ENCODE measurements at places on chromosomes 5 and 9.

DNA sequence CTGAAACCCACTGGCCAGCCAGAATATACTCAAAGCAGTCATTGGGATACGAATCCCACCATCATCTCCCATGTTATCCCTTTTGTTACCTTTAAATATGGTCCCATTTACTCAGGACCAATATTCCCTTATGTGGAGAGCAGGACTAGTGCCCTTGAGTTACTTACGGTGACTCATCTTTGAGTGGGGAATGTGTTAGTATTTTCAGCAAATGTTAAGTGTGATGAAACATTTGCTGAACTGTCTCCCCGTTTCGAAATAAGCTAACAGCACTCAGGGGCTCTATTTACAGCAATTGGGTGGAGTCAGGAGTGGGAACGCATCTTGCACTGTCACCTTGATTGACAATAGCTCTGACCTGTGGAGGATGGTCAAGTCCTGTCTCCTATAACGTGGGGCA is 67.4 kb downstream of the CTSL start:
- DNase-seq, result peak; percentile 82

GRCh38 chr9:125476645-125477044 is 215.0 kb downstream of the GAPVD1 start:
- DNase-seq, result no peak

GRCh38 chr9:127506117-127506813 is 55.0 kb downstream of the LRSAM1 start:
- no peak for DNase-seq

DNA sequence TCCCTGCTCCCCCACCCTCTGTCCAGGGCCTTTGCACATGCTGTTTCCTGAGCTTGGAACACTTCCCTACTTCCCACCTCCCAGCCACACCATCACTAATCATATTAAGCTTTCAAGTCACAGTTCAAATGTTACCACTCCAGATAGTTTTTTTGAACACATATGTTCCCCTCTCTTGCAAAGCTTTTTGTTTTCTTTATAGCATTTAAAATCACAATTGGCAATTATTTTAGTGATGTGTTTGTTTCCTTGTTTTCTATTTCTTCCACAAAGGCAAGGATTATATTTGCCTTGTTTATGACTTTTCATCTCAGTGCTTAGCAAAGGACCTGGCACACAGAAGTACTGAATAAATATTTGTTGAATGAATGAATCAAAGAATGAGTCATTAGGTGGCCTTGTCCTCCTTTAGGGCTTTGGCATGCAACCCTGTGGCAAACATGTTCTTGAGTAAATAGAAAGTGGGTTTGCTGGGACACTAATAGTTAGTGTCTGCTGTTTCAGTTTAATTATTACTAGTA is 386.8 kb downstream of the FGF10 start:
- no peak for DNase-seq

DNA sequence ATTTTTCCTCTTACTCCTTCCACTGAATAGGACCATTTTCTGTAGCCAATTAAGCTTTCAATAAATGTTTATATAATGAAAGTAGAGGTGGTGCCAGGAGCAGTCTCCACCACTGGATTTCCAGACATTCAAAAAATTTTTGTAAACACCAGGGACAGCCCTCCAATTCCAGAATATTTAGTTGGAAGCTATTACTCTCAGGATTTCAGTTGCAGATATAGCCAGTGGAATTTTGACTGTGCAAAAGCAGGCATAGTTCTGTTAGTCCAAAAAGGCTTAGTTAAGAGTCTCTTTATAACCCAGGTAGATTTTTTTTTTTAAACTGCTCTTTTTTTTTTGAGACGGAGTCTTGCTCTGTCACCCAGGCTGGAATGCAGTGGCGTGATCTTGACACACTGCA is 138.1 kb upstream of the DMRT1 start:
- DNase-seq, result no peak

DNA sequence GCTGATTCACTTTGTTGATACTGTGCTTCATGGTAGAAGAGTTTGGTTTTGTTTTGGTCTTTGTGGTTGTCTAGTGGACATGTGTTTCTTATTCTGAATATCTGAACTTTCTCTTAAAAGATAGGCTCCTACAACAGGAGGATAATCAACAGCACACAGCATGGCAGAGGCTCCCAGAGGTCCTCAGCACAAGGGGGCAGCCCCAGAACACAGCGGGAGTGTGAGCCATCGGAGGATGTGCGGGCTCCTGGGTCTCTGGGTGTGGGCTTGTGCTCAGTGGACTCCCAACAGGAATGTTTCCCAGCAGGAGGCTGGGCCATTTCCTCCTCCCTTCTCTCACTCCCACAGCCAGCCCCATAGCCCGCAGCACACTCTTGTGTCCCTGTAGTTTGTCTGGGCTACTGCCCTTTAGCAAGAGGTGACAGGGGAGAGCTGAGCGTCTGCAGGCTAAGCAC is 164.3 kb upstream of the OTULINL start:
- no peak for DNase-seq

DNA sequence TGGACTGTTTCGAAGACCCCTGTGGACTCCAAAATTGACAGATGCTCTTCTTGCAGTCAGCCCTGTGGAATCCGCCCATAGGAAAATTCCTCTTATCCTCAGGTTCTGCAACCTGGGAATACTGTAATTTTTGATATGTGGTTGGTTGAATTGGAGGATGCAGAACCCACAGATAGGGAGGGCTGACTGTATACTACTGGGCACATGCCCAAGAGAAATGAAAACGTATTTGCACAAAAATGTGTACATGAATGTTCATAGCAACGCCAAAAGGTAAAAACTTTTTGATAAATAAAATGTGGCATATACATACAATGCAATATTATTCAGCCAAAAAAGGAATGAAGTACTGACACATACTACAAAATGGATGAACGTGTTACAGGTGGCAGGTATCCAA is 1.9 kb upstream of the SNAPC3 start:
- DNase-seq, result no peak

- no peak for DNase-seq
Observed at GRCh38 chr5:38765399-38765861, 80.4 kb upstream of the OSMR start.

All from GM04503 (cell line).